ENCODE measurements at places on chromosomes 16 and 17.

- no peak for DNase-seq
Observed at GRCh38 chr16:30353438-30354129, 1.5 kb downstream of the CD2BP2 start.

GRCh38 chr17:49401971-49402611 is 12.6 kb downstream of the PHB1 start:
- no peak for DNase-seq

DNA sequence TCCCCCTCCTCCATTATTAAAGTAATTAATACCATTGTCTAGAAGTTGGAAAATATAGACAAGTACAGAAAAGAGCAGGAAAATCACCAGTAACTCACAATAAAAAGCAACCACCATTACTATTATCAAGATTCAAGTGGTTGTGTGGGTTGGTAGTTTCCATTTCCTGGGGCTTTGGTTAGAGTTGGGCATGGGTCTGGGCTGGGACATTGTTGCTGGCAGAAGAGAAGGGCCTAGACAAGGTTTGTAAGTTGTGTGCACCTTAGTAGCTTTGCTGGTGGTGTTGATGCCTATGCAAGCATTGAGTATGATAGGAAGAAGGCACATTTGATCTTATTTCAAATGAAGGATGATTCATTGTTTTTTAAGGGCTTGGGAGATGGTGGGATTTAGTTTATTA is 25.4 kb upstream of the NFATC3 start:
- DNase-seq: no peak

- DNase-seq: no peak
Observed at GRCh38 chr16:4631444-4631843, 6.8 kb downstream of the MGRN1 start.

- DNase-seq: no peak
Observed at GRCh38 chr16:66028510-66029216, 337.8 kb upstream of the CDH5 start.

DNA sequence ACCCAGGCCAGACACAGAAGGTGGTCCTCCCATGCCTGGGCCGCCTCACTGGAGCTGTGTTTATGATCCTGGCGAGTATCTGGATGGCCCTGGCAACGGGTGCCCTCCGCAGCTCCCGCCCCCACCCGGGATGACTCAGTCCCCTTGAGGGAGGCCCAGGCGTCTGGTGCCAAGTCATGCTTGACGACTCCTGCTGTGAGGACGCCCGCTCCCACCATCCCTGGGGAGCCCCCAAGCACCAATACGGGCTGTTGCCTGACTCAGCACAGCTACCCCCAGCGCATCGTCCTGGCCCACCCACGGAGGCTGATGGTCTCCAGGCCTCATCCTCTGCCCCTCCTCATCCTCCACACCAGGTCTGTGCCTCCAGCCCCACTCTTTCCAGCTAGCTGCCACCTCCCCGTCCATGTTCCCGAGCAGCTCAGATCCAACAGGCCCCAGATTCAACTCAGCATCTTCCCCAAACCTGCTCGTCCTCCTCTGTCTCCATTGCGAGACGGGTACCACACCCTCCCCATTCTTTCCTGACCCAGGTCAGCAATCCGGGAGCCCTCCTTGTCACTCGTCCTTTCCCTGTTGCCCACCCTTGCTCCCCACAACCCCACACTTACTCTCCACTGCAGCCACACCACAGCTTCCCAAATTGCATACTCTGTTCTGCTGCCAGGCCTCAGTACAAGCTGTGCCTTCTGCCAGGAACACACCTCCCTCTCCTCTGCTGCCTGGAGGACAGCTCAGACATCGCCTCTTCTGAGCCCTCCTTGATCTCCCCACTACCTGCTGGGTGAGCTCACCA is 2.6 kb downstream of the CAMKK1 start:
- DNase-seq: no peak

DNA sequence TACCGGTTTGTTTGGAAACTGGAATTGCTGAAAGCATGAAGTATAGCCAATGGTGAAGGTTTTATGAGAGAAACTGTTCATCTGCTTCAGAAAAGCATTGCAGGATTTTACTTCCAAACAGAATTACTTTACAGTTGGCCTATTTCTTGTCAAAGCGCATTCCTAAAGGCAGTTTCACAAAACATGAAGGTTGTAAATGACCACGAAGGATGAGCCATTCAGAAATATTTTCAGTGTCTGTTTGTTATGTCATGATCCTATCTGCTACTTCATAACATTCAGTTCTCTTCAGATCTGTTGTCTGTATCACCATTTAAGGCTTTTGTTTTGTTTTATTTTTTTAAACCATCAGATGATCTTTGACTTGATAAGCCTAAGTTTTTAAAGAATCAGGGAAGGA is 45.7 kb downstream of the AATF start:
- DNase-seq: no peak

DNA sequence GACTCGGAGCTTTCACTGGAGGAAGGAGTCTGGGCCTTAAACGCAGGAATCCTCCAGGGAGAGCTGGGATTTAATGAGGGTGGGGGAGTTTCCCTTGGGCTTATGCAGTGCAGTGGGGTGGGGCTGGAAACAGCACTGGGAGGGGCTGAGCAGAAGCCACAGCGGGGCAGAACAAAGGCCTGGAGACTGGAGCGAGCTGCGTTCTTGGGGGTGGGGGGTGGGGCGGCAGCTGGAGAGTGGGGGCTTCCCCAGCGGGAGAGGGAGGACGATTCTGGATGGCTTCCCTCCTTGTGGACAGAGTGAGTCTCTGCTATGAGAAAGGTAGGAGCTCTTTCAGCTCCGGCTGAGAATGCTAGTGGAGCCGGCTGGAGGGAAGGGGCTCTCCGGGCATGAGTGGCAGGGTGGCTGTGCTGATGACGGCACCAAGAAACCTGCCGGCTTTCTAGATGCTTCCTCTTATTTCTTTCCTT is 406.0 kb downstream of the SEC14L1 start:
- DNase-seq: no peak

DNA sequence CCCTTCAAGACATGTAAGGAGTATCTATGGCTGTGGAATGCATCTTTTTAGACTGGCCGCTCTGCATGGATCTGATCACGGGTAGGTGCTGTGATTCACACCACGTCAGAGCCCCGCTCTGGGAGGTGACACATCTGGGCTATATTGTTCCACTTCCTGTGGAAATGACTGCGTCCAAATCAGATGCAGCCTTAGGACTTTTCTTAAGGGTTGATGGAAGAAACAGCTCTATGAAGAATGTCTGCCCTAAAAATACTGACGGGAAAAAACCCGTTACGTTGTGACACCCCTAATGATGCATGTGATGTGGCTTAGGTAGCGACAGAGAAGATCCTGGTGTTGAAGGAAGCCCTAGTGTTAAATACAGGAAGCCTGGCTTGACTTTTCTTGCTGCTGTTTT is 12.2 kb downstream of the BANP start:
- peak; percentile 69 for DNase-seq

- no peak for DNase-seq
Observed at GRCh38 chr16:75111961-75112733, 4.4 kb downstream of the LDHD start.

- no peak for DNase-seq
Observed at GRCh38 chr17:145671-146541, 8.5 kb downstream of the SCGB1C2 start.

DNA sequence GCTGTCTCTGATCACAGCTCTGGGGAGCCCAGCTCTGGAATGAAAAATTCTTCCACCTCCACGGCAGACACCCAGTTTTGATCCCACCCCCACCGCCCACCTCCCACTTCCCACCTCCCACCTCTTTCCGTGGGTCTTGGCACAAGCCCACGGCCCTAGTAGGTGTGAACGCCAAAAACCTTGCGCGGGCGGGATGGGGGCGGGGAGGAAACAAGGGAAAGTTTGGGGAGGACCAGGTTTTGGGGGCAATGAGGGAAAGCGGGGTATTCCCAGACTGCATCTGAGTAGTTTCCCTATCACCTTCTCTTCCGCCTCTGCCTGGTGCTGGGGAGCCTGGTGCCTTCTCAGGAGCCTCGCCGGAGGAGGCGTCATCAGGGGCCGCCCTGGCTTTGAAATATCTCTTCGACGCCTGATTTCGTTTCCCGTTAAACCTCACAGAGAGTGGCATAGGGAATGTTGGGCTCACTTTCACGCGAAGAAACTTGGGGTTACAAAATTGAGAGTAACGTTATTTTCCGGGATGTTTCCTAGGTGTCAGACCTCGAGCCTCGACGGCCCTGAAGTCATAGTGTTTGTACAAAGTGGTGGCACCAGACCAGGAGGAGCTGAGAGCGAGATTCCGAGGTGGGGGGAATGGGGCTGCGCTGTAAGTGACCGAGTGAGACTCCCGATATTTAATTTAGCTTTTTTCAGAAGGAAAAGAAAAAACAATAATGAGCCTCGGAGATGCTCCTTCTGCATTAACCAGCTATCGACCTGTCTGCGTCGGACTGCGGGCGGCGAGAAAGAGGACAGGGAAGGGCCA is 1.6 kb upstream of the IRX3 start:
- DNase-seq: no peak

GRCh38 chr17:19023209-19023999 is 18.8 kb upstream of the FAM83G start:
- DNase-seq: no peak

- DNase-seq: no peak
Observed at GRCh38 chr16:11727796-11728543, 14.7 kb downstream of the TXNDC11 start.

DNA sequence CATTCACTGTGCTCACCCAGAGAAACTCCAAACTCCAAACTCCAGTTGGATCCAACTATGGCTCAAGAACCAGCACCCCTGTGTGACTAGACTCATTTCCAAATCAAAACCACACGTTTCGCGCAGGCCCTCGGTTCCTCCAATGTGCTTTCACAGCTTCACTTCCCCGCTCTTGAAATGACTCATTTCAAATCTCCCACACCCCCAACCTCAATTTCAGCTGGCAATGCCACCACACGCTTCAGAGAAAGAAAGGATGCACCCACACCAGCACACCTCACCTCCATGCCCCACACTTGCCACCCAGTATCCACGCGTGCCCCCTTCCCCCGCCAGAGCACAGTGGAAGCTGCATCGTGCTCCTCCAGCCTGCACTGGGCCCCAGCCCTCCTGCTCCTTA is 9.0 kb downstream of the TMEM92 start:
- DNase-seq: no peak

DNA sequence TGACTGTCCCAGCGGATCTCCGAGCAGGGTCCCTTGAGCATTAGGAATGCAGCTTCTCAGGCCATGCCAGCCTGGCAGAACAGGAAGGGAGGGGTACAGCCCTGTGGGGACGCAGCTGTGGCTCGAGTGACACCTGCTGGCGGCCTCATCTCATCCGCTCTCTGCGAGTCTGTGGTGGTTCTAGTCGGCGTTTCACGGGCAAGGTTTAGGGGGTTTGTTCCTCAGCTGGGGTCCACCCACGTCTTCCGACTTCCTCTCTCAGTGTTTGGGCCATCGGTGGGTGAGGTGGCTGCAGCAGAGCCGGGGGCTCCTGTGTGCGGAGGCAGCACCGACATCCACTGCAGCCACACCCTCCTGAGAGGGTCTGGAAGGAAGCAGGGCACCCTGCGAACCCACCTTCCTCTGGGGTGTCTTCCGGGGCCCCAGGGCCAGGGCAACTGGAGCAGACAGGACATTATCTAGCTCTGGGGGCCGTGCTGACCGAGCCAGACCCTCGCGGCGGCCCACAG is 33.3 kb downstream of the JPH3 start:
- peak; percentile 75 for DNase-seq

DNA sequence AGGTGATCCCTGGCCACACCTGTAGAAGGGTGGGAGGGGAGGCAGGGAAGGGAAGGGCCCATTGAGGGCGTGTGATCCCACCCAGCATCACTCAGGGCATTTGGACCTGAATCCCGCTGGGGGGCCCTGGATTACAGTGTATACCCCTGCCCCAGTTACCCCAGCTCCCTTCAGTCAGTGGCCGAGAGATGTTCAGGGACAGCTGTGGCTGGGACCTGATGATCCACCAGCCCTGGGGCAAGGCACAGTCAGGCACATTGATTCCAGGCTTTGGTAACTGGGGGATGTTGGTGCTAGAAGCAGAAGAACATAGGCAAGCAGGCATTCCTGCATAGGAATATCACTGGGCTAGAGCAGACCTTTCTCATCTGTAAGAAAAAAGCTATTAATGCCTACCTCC is 170.3 kb downstream of the FOXL1 start:
- DNase-seq: no peak

DNA sequence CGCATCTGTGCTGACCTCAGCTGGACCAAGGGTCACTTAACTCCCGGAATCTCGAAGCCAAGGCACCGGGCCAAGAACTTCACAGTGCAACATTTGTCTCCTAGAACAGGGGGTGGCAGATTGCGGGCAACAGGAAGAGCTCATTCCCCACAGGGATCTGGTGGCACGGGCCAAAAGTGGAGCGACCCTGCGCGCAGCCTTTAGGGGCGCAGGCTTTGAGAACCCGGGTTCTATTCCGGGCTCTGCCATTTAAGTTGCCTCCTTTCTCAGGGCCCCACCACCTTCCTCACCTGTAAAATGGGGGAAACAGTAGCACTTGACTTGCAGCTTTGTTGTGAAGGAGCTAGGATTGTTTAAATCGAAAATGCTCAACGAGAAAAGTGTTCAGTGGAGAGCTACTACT is 651 bp downstream of the SHMT1 start:
- DNase-seq: no peak
